ENCODE measurements at places on chromosomes 16 and 17.

DNA sequence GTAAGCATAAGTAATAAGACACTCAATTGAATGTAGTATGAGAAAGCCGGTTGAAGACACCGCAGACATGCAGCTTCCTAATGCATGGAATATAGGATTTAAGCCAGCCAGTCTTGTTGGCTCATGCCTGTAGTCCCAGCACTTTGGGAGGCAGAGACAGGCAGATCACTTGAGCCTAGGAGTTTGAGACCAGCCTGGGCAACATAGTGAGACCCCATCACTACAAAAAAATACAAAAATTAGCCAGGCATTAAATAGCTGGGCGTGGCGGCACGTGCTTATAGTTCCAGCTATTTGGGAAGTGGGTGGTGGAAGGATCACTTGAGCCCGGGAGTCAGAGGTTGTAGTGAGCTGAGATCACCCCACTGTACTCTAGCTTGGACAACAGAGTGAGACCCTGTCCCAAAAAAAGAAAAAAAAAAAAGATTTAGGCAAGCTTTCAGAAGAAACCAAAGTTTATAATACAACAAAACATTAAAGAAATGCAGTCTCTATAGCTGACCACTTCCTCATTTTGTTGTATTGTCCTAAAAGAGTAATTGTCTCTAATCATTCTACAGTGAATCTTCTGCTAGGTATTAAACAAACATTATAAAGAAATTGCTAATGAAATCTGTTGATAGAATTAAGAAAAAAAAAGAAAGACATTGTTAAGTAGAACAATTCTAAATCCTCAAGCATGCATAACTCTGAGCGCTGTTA, 68.6 kb upstream of the KIFC3 start:
- no peak for DNase-seq

DNA sequence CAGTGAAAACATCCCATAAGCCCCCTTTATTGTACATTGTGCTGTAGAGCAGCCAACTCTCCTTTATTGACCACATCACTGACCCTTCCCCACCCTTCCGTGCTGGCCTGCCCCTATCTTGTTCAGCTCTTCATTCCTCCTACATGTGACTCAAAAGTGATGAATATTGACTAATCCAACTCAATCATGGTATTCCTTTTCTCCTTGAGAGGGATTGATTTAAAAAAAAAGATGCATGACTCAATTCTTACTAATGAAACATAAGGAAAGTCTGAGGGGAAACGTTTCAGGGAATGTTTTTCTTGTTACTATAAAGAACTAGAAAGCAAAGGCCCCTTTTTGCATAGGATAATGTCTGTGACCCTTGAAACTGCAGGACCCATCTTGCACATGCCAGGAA, 125.2 kb upstream of the SOX9 start:
- no peak for DNase-seq

- no peak for DNase-seq
Observed at GRCh38 chr16:81515281-81515680, 70.7 kb downstream of the CMIP start.

DNA sequence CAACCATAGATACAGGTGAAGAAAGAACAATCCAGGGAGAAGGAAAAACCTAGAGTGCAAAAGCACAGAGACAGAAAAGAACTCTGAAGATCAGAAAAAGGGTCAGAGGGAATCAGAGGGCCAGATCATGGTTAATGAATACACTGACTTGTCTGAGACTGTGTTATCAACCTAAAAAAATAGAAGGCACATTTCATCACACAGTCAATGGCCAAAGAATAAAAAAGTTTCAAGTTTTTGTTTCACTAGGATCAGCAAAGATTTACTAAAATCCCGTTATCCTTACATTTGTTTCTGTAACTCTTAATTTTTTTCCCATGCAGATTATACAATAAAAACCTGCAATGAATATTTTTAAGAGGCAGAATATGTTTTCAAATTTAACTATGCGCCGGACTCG, 38.5 kb downstream of the CNOT1 start:
- no peak for DNase-seq

DNA sequence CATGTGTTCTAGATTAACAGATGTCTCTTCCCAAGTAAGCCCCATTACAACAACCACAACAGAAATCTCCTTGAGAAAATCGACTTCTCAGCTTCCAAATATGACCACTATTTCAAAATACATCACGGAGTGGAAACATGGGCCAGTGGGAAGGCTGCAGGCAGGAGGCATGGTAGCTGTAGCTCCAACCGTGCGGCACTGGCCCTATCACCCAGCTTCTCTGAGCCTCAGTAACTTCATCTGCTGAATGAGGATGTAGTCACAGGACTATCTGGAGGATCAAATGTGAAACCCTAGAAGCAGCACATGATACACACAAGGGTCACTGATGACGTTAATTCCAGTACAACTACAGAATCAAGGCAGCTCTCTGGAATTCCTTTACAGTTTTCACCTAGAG, 112.2 kb downstream of the VPS53 start:
- no peak for DNase-seq

GRCh38 chr17:10894220-10894619, 56.3 kb upstream of the PIRT start:
- DNase-seq, result no peak

DNA sequence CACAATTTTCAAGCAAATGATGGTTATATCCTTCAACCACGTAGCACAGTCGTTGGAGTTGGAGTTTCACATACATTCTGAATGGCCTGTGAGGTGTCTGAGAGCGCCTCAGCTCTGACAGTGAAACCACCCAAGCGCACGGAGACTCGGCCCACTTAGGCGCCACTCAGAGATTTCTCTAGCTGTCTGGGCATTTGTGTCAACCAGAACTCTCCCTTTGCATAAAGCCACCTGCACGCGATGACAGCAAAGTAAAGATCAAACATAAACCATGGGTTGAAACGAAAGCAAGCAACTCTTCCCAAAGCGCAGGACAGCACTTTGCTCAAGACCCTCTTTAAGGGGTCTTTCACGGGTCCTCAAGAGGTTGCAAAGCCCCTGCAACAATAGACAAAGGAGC, 533 bp downstream of the SLC6A4 start:
- DNase-seq, result no peak

DNA sequence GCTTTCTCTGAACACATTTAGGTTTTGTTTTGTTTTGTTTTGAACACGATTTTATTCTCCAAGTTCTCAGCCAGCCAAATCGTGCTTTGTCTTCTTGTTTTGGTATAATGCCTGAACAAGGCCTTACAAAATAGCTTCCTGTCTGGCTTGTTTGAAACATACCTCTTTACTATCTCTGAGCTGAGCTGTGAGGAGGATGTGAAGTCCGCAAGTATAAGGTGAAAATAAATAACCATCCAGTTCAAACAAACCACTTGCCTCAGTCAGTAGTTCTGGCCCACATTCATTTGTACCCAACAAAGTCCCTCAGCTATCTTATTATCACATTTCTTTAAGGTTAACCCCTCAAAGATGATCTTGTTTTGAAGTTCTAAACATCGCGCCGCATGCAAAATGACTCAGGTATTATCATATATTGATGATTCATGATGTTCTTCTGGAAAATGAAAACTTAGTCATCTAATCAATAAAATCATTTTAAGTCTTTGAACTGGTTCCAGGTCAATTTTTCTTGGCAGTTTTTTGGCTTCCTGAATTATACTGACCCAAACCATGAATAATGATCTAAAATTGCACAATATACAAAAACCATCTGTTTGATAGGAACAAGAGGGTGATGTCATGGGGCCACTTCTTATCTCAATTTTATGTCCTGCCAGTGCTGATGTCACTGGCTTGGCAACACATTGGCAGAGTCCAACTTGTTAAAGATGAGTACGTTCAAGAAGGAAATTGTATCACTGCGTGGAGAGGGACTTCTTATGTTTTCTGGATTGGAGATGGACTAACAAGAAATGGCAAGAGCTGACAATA, 694.3 kb downstream of the KCNJ2 start:
- no peak for DNase-seq

GRCh38 chr16:56964243-56965148, 2.7 kb downstream of the CETP start:
- DNase-seq, result no peak

- DNase-seq, result no peak
Observed at GRCh38 chr17:82452162-82452561, 1.6 kb upstream of the CYBC1 start.

GRCh38 chr17:82304826-82305726, 12.3 kb downstream of the CD7 start:
- DNase-seq, result no peak

DNA sequence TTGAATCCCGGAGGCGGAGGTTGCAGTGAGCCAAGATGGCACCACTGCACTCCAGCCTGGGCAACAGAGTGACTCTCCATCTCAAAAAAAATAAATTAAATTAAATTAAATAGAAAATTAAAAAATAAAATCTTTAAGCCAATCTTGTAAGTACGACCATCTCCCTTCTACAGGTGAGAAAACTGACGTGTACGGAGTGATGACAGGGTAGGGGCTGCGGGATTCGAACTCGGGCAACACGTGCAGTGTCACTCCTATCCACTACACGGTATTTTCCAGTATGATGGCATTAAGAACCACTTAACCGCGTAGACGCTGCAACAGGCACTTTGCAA, 762 bp downstream of the WDR59 start:
- DNase-seq, result no peak

DNA sequence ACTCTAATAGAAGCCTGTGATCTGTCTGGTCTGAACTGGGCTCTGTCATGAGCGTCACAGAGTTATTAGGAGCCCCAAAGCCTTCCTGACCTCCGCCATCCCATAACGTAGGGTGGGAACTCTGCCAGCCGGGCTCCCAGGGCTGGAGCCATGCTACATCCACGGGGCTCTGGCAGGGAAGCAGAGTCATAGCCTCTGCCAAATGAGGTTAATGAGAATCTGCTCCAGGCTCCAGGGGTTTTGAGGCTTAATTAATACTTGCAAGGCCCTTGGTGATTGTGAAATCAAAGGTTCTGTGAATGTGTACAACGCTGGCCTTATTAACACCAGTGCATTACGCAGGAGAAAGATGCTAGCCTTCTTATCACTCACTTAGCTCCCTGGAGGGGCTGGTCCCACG, 42.4 kb upstream of the ZFP90 start:
- no peak for DNase-seq

DNA sequence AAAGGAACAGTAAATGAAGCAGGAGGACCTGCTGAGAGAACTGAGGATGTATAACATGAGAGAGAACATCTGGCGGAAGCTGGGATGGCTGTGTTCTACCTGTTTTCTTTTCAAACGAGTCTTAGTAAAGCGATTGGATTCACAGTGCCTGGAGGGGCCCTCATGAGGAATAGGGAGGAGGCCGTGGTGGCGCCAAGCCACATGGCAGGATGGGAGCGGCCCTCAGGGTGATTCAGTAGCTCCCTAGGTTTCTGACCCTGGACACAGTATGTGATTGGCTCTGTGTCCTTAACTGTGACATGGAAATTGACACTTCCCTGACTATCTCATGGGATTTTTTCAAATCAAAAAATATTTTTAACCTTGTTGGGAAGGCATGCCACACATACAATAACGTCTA, 32.1 kb downstream of the USP43 start:
- no peak for DNase-seq

GRCh38 chr16:75589306-75589705, 23.1 kb downstream of the GABARAPL2 start:
- no peak for DNase-seq

GRCh38 chr17:80938556-80938955, 53.1 kb upstream of the CHMP6 start:
- DNase-seq, result no peak

GRCh38 chr16:1491327-1491726, 1.8 kb upstream of the TELO2 start:
- no peak for DNase-seq

DNA sequence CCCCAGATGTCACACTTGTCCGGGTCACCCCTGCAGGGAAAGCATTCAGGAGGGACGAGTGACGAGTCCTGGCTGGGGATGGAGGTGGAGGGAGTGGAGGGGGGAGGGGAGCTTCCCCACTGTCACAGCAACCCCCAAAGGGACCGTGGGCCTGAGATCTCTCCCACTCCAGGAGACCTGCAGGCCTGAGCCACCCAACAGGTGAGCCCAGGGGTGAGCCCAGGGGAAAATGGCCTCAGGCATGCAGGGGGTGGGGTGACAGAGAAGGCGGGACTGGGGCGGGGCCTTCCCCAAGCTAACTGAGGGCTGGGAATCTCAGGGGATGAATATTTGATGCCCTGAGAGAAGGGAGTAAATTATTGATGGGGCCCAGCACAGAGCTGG, 2.4 kb downstream of the USH1G start:
- no peak for DNase-seq

- DNase-seq, result no peak
Observed at GRCh38 chr17:68577497-68577821, 23.7 kb downstream of the FAM20A start.

- no peak for DNase-seq
Observed at GRCh38 chr16:68146585-68146984, 61.4 kb downstream of the NFATC3 start.

GRCh38 chr16:51328733-51329132, 177.7 kb upstream of the SALL1 start:
- DNase-seq, result no peak

GRCh38 chr17:601926-602303, 112.7 kb downstream of the VPS53 start:
- DNase-seq, result no peak

- no peak for DNase-seq
Observed at GRCh38 chr17:37844158-37844976, 79.8 kb upstream of the TBC1D3K start.

DNA sequence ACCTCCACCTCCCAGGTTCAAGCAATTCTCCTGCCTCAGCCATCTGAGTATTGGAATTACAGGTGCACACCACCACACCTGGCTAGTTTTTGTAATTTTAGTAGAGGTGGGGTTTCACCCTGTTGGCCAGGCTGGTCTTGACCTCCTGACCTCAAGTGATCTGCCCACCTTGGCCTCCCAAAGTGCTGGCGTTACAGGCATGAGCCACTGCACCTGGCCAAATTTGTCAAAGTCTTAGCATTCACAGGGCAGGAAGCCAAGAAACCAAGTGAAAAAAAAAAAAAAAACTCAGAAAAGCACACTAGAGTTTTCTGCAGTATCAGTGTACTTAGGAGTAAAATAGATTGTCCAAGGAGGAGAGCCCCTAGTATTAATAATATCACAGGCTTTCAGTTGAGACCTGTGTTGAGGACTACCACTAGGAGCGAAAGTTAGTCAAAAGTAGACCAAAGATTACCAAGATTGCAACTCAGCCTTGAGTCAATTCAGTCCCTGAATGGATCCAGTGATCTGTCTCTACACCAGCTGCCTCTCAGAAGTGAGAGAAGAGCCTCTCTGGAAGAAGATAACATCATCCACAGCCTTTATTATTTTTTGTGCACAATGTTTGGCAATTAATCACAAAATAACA, 159.7 kb downstream of the CEP112 start:
- DNase-seq, result no peak

- DNase-seq, result no peak
Observed at GRCh38 chr16:48831076-48831722, 221.2 kb upstream of the N4BP1 start.

Data from cortex of kidney (tissue), 1 donor.